ENCODE measurements at places on chromosomes 5 and 9. TPM values are rescaled to one million over a fixed set of nuclear protein-coding genes. Genes with fewer than 3 reads are reported as not detected.
A peak's percentile ranks its signal among the peaks of the same experiment; 100 is the strongest.

Gene TMEM252
- not detected for total RNA-seq

Gene P4HA2
- total RNA-seq, result 15.9 TPM

Gene ANKRD55
- not detected for total RNA-seq

DNA sequence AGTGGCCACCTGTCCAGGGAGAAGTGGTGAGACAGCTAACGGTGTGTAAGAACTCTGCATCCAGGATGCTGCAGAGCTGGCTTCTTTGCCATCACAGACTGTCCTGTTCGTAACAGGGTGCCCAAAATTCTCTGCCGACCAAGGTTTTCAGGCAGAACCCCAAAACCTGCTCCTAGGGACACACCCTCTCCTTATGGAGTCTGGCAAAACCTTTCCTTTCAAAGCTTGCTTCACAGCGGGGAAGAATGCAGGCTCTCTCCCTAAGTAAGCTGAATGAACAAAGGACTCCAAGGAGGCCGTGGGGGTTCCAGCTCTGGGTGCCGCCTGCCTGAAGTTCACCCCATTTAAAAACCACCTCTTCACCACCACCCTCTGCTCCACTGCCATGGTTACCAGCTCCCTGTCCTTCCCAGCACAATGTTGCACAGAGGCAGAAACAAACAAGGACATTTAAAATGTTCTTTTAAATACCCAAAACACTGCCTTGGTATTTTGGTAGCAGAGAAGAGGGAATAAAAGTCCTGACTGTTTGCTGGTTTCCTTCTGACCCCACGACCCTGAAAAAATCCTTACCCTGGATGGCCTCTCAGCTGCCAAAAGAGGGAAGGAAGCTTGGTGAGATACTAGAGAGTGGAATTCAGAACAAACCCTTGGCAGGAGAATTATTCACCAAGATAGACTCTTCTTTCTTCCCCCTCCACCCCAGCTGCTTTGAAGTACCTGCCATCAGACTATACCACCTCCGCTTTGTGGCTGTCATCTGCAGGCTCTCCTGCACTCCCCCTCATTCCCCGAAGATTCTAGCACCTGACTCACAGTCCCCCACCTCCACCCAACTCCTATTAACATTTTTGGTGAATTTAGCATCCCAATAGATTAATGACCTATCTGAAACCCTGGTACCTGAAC lies 7.1 kb upstream of the KLF9 start:
- peaks cover 15% of the 10 kb centered on the region for H3K4me1 ChIP-seq
- peak; percentile 48 for DNase-seq
- no peak overlapping the region for H3K27ac ChIP-seq
- peak overlapping the region; percentile 55 for H3K4me3 ChIP-seq
- H3K27me3 ChIP-seq, result peaks cover 54% of the 10 kb centered on the region

DNA sequence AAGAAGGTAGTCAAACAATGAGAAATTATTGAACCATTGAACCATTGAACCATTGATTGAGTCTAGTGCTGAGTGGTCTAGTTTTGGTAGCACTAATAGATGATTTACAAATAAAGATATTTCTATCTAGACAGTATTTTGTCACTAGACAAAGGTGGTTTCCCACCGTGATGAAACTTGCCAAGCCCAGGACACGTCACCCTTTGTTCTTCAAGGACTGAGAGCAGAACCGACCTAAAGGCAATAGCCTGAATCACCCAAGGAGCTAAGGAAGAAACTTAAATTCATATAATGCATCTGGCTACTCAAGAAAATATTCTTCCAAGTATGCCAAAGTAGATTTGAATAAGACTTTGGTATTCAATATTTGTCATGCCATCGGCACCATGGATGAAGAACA lies 103.3 kb downstream of the ESM1 start:
- no peak overlapping the region for H3K4me3 ChIP-seq
- no peak for DNase-seq
- H3K36me3 ChIP-seq, result no peaks in the 10 kb centered on the region
- H3K27me3 ChIP-seq, result peaks cover 41% of the 10 kb centered on the region

- DNase-seq, result no peak
- no peaks in the 10 kb centered on the region for H3K27me3 ChIP-seq
- no peak overlapping the region for H3K4me3 ChIP-seq
- no peak overlapping the region for H3K27ac ChIP-seq
- H3K4me1 ChIP-seq, result peaks cover 10% of the 10 kb centered on the region
- H3K36me3 ChIP-seq, result no peaks in the 10 kb centered on the region
Measured at GRCh38 chr5:126383776-126384175, 39.4 kb upstream of the GRAMD2B start.

- no peak overlapping the region for H3K4me3 ChIP-seq
- peaks cover 23% of the 10 kb centered on the region for H3K4me1 ChIP-seq
- no peaks in the 10 kb centered on the region for H3K27me3 ChIP-seq
- H3K27ac ChIP-seq, result no peak overlapping the region
- peak; percentile 87 for DNase-seq
Measured at GRCh38 chr5:180328296-180329137, 24.6 kb downstream of the GFPT2 start.

Gene MYOT
- total RNA-seq, result not detected

DNA sequence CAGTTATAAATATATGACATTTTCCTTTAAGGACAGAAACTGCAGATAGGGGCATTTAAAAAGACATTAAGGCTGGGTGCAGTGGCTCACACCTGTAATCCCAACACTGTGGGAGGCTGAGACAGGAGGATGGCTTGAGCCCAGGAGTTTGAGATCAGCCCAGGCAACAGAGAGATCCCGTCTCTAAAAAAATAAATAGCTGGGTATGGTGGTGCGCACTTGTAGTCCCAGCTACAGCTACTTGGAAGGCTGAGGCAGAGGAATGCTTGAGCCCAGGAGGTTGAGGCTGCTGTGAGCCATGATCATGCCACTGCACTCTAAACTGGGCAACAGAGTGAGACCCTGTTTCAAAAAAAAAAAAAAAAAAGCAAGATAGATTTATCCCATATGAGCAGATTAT lies 63.6 kb downstream of the CSNK1A1 start:
- no peak overlapping the region for H3K4me3 ChIP-seq
- no peak for DNase-seq
- H3K36me3 ChIP-seq, result no peaks in the 10 kb centered on the region
- H3K4me1 ChIP-seq, result no peaks in the 10 kb centered on the region
- H3K27me3 ChIP-seq, result no peaks in the 10 kb centered on the region
- H3K27ac ChIP-seq, result no peak overlapping the region

DNA sequence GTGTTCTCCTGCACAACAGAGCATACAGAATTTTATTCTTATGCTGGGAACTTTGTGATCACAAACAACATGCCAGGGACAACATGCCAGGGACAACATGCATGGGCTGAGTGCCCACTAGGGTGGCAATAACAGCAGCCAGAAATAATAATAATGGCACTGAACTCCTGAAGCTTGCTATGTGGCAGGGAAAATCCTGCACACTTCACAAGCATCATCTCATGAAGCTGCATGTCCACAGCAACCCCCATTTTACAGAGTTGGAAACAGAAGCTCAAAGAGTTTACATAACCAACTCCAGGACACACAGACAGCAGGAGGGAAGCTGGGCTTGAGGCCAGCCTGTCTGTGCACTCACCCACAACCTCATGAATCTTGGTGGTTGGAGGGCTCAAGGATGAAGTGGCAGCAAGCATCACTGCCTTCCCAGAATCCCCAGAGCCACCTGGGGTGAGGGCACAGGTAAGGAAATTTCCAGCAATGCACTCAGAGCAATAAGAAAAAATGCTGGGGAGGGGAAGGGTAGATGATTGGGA lies 111.4 kb downstream of the GABBR2 start:
- H3K27ac ChIP-seq, result no peak overlapping the region
- DNase-seq, result no peak
- H3K36me3 ChIP-seq, result no peaks in the 10 kb centered on the region
- H3K4me1 ChIP-seq, result peaks cover 18% of the 10 kb centered on the region
- H3K4me3 ChIP-seq, result no peak overlapping the region
- H3K27me3 ChIP-seq, result no peaks in the 10 kb centered on the region

- no peak overlapping the region for H3K27ac ChIP-seq
- no peaks in the 10 kb centered on the region for H3K27me3 ChIP-seq
- no peaks in the 10 kb centered on the region for H3K36me3 ChIP-seq
- no peaks in the 10 kb centered on the region for H3K4me1 ChIP-seq
- no peak for DNase-seq
Measured at GRCh38 chr9:73014011-73014410, 61.2 kb upstream of the ALDH1A1 start.

Gene PAIP2
- 201 TPM for total RNA-seq

DNA sequence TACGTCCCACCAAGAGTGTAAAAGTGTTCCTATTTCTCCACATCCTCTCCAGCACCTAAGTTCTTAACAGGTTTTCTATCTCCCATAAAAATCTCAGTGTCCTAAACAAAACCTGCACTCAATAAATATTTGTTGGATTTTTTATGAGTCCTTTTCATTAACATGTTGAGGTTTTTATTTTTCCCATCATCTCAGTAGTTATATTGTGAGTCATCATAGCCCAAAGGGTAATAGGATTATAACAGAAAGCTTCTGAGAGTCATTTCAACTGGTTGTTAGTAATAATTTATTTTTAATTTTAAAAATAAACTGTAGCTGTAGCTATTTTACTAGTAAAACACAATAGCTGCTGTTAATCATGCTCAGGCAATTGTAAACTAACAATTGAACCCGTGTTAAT lies 331.6 kb upstream of the SLC30A5 start:
- DNase-seq, result no peak
- H3K4me3 ChIP-seq, result no peak overlapping the region
- H3K27me3 ChIP-seq, result no peaks in the 10 kb centered on the region
- no peaks in the 10 kb centered on the region for H3K4me1 ChIP-seq
- no peaks in the 10 kb centered on the region for H3K36me3 ChIP-seq

DNA sequence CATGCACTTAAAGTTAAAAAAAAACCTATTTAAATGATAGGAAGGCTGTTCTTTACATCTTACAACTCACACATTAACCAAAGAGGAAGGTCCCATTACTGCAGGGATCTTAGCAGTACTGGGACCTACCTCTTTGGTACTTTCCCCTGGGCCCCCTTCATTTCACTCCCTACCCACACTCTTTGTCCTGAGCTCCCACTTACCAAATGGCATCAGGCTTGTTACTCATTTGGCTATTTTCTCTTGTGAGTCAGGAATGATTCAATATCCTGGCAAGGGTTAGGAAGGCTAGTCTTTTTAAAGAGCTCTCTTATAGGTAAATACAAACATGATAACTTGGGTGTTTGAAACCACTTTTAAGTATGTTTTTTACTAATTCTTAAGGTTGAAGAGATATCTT lies 117.4 kb upstream of the ELL2 start:
- H3K4me1 ChIP-seq, result no peaks in the 10 kb centered on the region
- H3K27ac ChIP-seq, result no peak overlapping the region
- DNase-seq, result no peak

- no peaks in the 10 kb centered on the region for H3K4me1 ChIP-seq
- no peak overlapping the region for H3K27ac ChIP-seq
- H3K4me3 ChIP-seq, result no peak overlapping the region
- no peaks in the 10 kb centered on the region for H3K27me3 ChIP-seq
Measured at GRCh38 chr9:122988920-122989621, 44.4 kb upstream of the GPR21 start.

- no peak for DNase-seq
- no peaks in the 10 kb centered on the region for H3K36me3 ChIP-seq
- no peak overlapping the region for H3K27ac ChIP-seq
- H3K4me3 ChIP-seq, result no peak overlapping the region
- no peaks in the 10 kb centered on the region for H3K27me3 ChIP-seq
- H3K4me1 ChIP-seq, result peaks cover 6% of the 10 kb centered on the region
Measured at GRCh38 chr5:145316282-145316681, 518.9 kb downstream of the PRELID2 start.

DNA sequence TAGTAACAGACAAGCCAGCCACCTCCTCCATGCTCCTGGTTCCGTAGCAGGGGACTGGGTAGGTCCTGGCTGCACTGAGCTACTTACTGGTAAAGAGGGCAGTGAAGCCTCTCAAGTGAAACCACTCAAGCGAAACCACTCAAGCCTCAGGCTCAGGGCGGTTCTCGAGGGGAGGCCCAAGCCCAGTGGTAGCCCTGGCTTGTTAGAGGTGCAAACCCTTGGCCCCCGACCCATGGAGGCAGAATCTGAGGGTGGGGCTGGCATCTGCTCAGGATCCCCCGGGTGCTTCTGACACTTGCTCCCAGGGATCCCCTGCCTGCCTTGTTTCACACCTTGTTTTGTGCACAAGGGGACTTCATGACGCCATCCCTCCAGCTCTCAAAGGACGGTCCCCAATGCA lies 76.5 kb upstream of the OLFM1 start:
- H3K4me1 ChIP-seq, result no peaks in the 10 kb centered on the region
- no peak overlapping the region for H3K27ac ChIP-seq
- no peak overlapping the region for H3K4me3 ChIP-seq
- H3K27me3 ChIP-seq, result no peaks in the 10 kb centered on the region

GRCh38 chr5:171898879-171899278 lies 107.6 kb downstream of the FBXW11 start:
- no peaks in the 10 kb centered on the region for H3K27me3 ChIP-seq
- no peak overlapping the region for H3K27ac ChIP-seq
- H3K4me1 ChIP-seq, result peaks cover 3% of the 10 kb centered on the region
- H3K4me3 ChIP-seq, result no peak overlapping the region

Gene NME5
- 6.7 TPM for total RNA-seq
